CD4-positive, alpha-beta T cell treated with Interleukin-15 for 4 hours (primary cell): ENCODE measurements at places on chromosomes 1 and 21.

DNA sequence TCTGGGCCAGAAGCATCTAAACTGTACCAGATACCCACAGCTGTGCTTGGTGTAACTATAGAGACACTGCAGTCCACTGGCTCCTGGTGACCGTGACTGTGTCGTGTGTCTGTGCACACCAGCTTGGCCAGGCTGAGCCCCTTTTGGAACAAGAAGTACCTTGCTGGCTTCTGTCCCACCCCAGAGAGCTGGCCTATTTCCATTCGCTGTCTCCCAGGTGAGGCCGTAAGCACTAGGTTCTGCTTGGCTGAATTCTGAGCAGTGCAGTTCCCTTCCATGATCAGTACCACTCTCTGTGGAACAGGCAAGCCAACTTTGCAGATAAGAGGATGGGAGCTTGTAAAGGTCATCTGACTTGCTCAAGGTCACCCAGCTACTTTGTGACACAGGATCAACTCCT is 119.9 kb upstream of the DNAH14 start:
- DNase-seq, result no peak

- DNase-seq, result no peak
Observed at GRCh38 chr1:169795687-169796086, 980 bp upstream of the METTL18 start.

- no peak for DNase-seq
Observed at GRCh38 chr1:92916899-92917298, 44.4 kb downstream of the DIPK1A start.

DNA sequence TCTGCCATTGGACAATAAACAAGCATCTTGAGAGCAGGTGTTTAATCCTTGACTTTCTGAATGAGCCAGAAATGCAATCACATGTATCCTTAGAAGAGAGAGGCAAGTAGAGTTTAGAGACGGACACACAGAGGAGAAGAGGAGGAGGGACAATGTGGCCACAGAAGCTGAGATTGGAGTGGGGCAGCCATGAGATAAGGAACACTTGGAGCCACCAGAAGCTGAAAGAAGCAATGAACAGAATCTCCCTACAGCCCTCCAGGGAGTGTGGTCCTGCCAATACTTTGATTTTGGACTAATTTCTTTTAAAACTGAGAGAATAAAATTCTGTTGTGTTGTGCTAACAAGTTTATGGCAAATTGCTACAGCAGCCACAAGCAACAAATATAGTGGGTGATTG is 141.0 kb downstream of the ATP6V1G3 start:
- no peak for DNase-seq

DNA sequence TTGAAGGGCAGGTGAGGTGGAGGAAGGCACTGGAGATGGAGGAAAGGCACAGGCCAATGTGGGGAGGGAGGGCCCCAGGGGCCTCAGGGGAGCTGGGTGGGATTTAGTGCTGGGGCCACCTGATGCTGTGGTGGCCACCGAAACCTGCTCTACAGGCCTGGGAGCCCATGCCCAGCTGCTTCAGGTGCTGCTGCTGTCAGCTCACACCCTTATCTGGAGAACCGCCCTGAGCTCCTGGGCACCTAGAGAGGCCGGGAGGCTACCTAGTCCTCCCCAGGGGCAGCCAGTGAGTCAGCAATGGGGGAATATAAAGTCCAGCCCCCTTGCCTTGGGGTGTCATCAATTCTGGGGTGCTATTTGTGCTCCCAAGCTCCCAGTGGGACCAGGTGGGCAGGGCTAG is 12.2 kb downstream of the FAM131C start:
- no peak for DNase-seq

GRCh38 chr1:47659146-47659545 is 221.3 kb downstream of the FOXD2 start:
- no peak for DNase-seq

DNA sequence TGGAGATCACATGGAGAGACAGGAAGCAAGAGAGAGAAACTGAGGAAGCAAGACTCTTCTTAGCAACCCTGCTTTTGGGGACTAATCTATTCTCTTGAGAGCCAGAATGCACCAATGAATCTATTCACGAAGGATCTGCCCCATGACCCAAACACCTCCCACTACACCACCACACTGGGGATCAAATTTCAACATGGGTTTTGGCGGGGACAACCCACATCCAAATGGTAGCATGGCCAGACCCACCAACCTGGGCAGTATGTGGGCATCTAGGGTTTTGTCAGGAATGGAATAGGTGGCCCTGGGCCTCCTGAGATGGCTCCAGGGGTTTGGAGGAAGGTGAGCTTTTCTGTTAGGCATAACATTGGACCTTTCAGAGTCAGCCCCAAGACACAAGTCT is 33.7 kb downstream of the NENF start:
- no peak for DNase-seq

- no peak for DNase-seq
Observed at GRCh38 chr1:103197216-103197615, 88.9 kb upstream of the COL11A1 start.
